ENCODE measurements at places on chromosomes 2 and 18.
A peak's percentile ranks its signal among the peaks of the same experiment; 100 is the strongest.

DNA sequence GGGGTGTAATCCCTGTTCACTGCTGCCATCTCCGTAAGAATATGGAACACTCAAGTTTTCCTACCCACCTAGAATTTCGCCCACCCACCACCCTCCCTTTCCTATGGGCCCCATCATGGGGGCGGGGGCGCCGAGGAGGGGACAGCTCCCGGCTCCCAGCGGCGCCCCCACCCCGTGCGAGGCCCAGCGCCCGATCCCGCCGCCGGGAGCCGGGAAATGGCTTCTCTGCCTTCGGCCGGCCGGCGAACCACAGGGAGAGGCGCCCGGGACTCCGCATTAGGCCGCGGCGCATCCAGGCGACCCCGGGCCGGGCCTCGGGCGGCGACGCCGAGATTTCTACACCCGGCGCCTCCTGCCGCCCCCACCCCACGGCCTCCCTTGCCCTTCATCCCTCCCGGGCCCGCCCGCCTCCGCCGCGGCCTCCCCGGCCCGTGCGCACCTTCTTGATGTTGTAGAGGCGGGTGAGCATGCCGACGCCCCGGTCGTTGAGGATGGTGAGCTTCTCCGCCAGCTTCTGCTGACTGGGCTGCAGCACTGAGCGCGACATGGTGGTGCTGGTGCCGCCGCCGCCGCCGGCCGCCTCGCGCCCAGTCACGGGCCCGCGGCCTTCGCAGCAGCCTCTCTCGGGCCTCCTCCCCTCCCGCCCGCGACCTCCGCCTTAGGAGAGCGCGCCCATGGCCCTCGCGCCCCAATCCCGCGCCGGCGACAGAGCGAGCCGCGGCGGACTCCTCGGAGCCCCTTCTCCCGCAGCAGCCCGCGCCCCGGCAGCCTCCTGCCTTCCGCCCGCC, 510 bp downstream of the NCKAP1 start:
- no peak for DNase-seq

- DNase-seq = no peak
Observed at GRCh38 chr18:58497845-58498244, 131.0 kb downstream of the ALPK2 start.

- DNase-seq = no peak
Observed at GRCh38 chr2:160465406-160465805, 28.2 kb downstream of the RBMS1 start.

GRCh38 chr2:236679884-236680860, 110.5 kb downstream of the ACKR3 start:
- no peak for DNase-seq

DNA sequence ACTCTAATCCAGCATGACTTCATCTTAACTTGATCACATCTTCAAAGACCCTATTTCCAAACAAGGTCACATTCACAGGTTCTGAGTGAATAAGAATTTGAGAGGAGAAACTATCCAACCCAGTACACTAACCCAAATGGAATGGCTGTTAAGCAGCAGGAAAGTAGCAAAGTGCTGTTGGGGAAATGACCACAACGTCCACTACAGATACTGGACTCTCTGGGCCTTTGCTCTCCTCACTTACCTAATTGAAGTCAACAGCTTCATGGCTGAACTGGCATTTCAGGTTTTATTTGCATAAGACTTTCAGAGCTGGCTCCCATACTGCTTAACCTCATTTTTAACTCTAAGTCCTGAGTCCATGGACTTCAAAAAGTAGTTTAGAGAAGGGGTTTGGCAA, 38.0 kb upstream of the ACVR2A start:
- no peak for DNase-seq

- DNase-seq = no peak
Observed at GRCh38 chr18:35027206-35027605, 14.0 kb upstream of the MAPRE2 start.

- no peak for DNase-seq
Observed at GRCh38 chr2:177239932-177240630, 24.4 kb downstream of the NFE2L2 start.

- no peak for DNase-seq
Observed at GRCh38 chr2:230957756-230958391, 32.8 kb upstream of the GPR55 start.

GRCh38 chr2:82226441-82226840, 1921.9 kb upstream of the LRRTM1 start:
- no peak for DNase-seq

DNA sequence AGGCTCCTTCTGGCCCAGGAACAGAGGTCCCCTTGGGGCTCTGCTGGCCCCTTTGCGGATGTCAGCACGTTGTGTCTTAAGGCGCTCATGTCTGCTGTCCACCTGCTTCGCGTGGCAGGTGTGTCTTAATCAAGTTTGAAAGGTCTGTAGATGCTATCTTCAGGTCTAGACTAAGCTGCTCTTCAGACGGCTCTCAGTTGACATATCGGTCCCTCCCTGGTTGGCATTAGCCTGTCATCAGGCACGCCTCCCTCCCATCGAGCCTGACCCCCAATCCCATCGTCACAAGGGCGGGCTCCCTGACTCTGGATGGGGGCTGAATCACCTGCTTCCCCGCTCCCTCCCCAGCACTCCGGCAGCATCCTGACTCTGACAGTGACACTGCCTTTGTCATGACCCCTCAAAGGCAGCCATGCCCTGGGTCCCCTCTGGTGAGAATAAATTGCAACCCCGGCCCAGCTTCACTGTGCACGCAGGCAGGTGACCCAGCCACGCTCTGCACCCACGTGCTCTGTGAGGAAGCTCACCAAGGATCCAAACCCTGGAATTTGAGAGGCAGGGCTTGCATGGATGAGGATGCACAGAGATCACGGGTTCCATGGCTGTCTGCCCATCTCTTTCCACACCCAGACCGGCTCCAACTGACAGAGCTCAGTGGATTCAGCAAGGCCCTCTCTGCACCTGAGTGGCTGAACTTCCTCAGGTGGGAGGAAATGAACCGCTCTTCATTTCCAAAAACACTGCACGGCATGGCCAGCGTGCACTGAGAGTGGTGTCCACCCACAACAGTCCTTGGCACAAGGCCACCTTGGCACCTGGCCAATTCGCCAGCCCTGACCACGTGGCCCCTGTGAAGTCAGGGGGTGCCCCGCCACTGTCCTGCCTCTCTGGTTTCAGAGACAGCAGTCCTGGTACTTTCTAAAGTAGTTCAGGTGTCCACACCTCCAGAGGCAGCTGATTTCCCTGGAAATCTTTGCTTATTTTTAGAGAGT, 110.2 kb upstream of the GPC1 start:
- no peak for DNase-seq

DNA sequence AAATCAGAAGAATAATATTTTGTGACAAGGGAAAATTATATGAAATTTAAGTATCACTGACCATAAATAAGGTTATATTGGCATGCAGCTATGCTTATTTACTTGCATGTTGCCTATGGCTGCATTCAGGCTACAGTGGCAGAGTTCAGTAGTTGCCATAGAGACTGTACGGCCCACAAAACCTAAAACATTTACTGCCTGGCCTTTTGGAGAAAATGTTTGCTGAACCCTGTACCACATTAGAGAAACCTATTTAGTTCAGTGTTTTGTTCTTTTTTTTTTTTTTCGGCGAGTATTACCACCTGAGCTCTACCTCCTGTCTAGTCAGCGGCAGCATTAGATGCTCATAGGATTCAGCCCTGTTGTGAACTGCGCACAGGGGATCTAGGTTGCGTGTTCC, 163.7 kb downstream of the MCFD2 start:
- no peak for DNase-seq

DNA sequence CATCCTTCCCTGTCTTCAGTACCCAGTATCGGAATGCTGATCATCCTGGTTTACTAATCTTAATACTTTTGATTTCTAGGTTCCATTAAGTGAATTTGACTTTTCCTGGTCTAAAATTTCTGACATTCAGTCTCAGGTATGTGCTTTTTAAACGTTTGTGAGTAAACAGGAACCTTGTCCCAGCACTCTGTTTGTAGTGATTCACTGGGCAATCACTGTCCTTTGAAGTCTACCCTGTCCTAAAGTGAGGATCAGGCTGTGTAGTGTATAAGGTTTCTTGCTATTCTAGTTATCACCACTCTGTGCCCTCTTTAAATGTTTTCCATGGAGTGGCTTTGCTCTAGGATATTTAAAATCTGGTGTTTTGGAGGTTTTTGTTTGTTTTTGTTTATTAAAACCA, 14.4 kb downstream of the DDX18 start:
- DNase-seq = no peak

DNA sequence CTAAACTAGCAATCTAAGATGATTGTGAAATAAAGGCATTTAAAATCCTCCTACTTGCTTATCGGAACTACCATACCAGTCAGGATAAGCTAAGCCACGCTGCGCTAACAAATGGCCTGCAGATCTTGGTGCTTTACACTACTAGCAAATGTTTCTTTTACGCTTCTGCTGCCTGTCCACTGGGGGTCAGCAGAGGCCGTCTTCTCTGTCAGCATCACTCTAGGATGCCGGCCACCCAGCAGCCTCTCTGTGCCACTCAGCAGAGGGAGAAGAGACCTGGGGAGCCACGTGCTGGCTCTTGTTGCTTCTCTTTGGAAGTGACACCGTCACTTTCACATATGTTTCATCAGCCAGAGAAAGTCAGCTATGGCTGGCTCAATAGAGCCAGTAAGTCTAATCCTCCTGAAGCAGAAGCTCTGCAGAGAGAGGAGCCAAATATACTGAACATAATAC, 36.6 kb downstream of the COPS8 start:
- no peak for DNase-seq

GRCh38 chr2:204693262-204693661, 148.0 kb downstream of the PARD3B start:
- no peak for DNase-seq

- no peak for DNase-seq
Observed at GRCh38 chr18:74579496-74580065, 18.1 kb upstream of the ZNF407 start.

- no peak for DNase-seq
Observed at GRCh38 chr2:24352664-24353063, 7.7 kb downstream of the ITSN2 start.

DNA sequence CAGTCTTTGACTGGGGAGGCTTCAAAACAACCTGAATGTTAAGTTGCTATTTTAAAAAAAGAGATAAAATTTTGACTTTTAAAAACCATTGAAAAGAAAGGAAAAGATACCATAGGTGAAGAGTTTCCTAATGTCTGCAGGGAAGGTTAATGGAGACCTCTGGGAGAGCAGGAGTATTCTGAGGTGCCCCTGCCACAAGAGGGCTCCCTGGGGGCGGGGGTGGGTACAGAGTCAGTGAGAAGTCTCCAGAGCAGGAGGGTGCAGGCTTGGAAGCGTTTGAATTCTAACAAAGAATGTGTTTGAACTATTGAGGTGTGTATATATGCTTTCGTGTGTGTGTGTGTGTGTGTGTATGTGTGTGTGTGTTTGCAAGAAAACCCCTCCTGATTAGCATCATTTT, 46.7 kb upstream of the ST6GAL2 start:
- no peak for DNase-seq

GRCh38 chr2:100416397-100416934, 1.0 kb downstream of the CHST10 start:
- no peak for DNase-seq

DNA sequence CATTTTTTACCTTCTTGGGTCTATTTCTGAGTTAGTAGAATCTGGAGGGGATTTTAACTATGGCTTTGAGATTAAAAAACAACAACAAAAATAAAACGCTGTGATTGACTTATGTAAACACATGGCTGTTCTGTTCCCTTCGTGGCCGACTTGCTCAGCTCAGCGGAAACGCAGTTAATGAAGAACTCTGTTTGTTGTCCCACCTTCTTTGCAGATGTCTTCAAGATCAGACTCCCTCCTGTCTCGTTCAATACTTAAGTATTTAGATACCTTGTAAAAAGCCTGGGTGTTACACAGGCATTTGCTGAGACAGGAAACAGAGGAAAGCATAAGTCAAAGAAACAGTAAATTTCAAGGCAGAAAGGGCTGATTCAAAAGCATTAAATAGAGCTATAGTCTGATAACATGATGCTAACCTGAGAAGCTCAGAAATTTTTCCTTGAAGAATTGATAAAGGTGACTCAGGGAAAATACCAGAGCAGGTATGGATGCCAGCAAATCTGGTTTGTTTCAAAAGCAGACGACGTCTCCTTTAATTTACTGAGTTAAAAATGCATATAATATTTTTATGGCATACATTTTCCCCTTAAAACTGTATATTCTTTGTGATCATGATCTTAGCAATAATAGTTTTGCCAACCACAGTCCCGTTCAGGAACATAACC, 21.7 kb upstream of the POLI start:
- no peak for DNase-seq

GRCh38 chr2:202116691-202117090, 43.6 kb downstream of the KIAA2012 start:
- DNase-seq = no peak

GRCh38 chr18:28004606-28005005, 172.3 kb downstream of the CDH2 start:
- no peak for DNase-seq

- DNase-seq = no peak
Observed at GRCh38 chr2:226333388-226333787, 466.2 kb downstream of the IRS1 start.

DNA sequence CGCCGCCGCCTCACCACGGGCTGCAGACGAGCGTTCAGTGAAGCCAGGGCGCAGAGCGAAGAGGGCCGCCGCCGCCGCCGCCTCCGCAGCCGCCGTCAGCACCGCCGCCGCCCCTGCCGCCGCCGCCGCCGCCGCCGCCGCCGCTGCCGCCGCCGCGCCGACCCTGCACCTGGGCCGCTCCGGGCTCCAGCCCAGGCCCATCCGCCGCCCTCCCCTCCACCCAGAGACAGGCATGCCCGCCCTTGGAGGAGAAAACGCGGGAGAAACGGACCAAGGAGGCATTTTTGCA, 3.0 kb downstream of the POU3F3 start:
- DNase-seq = no peak

GRCh38 chr2:42927334-42928160, 135.2 kb upstream of the HAAO start:
- DNase-seq = peak; percentile 51

GRCh38 chr2:207771421-207771820, 1.7 kb upstream of the FZD5 start:
- no peak for DNase-seq

- DNase-seq = no peak
Observed at GRCh38 chr2:26580151-26580550, 61.0 kb downstream of the CIB4 start.

DNA sequence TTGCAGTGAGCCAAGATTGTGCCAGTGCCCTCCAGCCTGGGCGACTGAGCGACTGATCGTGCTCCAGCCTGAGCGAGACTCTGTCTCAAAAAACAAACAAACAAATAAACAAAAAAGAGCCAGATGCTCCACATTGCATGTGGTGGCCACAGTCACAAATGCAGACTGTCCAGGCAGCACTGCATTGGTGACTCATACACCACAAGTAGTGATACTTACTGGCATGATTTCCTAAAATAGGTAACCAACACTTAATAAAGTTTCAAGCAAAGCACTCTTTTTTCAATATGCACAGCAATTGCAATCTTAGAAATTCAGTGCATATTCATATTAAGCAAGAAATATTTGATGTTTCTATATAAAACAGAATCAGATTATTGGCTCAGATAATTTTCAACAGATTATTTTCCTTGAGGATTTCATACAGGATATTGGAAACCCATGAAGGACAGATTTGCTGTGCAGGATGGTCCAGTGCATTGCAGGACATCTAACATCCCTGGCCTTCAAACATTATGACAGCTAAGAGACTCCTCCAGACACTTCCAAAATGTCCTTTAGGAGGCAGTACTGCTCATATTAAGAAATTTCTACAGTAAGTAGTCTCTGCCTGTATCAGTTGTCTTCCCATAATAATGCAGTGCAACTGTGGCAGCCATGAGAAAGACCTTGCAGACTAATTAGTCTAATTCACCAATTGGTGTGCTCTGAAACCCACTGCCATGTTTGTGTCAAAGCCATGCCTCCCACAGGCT, 10.5 kb upstream of the SLC1A4 start:
- DNase-seq = peak; percentile 21

Measured in hematopoietic multipotent progenitor cell treated with erythropoietin and hydrocortisone succinate and interleukin-3 and kit ligand, for 15 days (in vitro differentiated cells).